ENCODE measurements at places on chromosomes 12 and 14. TPM values are rescaled to one million over a fixed set of nuclear protein-coding genes. Genes with fewer than 3 reads are reported as not detected.

The DGLUCY gene
- 142 TPM for total RNA-seq

The RFX4 gene
- not detected for total RNA-seq

The INSM2 gene
- not detected for total RNA-seq

The GNG2 gene
- 582 TPM for total RNA-seq

The AQP6 gene
- not detected for total RNA-seq

The LHX5 gene
- total RNA-seq: not detected
